Effector CD8-positive, alpha-beta T cell (primary cell): ENCODE measurements at places on chromosomes 12 and 14.

- no peak for DNase-seq
These were observed 76.0 kb upstream of the CCDC60 start for GRCh38 chr12:119258556-119258955.

DNA sequence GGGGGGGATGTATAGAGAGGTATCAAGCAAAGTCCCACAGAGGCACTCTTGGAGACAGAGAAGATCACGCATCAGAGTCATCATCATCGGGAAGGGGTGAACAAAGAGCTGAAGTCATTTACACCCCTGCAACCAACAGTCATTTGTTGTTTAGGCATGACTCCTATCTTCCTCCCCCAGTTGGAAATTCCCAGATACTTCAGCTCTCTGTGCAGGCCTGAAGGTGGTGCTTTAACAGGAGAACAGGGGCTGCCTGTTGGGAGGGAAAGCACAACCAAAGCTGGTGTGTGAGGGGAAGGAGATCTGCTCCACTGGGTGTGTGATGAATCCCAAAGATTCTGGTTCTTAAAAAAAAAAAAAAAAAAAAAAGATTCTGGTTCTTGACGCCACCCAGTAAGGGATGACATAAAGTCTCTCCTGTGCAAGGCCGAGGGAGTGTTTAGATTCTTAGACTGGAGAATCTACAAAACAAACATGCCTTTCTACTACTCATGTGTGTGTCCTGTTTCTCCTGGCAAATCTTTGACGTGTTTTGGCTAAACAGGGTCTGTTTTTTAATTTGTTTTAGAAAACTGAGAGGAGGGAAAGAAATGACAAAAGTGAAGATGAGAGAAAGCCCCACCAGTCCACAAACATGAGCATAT is 121.0 kb upstream of the ARHGAP5 start:
- no peak for DNase-seq

DNA sequence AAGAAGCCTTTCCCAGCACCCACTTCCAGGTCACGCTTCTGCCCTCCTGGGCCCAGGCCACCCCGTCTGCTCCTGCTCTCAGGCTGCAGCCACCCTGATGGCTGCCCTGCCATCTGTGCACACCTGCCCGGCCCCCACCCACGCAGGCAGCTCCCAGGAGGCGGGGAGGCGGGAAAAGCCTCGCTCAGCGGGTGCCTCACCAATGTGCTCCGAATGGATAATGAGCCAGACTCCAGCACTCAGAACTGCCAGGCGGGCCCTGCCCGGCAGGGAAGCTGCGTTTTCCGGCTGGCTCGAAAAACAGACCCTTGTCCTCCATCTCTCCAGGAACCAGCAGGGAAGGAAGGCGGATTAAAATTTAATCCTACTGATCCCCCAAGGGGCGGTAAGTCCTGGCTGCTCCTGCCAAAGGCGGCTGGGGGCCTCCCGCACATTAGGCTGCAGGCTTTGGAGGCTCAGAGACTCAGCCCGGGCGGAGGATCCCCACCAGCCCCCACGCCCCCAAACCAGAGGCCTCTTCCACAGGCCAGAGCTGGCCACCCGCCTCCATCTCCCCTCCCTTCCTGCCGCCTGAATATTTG is 104.0 kb downstream of the NCOR2 start:
- no peak for DNase-seq

DNA sequence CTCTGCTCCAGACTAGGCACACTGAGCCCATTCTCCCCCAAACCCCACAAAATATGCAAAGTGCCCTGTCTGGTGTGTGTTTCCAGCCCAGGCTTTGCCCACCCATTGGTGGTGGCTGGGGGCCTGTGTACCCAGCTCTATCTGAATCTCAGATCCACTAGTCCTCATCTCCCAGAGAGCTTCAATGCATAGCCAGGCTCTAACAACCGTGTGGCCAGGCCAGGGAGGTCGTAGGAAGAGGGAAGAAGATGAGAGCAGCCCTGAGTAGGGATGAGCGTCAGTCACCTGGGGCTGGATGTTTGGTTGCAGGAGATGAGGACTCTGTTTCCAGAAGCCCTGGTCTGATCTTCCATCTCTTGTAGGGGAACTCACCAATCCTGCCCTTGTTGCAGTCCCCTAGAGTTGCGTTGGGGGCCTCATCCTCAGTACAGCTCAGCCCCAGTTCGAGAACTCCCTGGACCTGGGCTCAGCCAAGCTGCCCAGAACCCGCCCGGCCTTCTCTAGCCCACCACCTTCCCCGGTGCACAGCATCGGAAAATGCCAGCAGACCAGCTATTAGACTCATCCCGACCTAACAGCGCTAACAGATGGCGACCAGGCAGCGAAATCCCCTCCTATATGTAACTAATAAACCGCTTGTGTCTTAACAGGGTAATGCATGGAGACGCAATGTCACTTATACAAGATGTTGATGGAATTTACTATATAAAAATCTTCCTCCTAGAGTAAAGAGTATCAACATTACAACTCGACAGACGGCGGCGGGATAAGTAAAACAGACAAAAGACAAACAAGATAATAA is 3.2 kb upstream of the LHX5 start:
- no peak for DNase-seq

DNA sequence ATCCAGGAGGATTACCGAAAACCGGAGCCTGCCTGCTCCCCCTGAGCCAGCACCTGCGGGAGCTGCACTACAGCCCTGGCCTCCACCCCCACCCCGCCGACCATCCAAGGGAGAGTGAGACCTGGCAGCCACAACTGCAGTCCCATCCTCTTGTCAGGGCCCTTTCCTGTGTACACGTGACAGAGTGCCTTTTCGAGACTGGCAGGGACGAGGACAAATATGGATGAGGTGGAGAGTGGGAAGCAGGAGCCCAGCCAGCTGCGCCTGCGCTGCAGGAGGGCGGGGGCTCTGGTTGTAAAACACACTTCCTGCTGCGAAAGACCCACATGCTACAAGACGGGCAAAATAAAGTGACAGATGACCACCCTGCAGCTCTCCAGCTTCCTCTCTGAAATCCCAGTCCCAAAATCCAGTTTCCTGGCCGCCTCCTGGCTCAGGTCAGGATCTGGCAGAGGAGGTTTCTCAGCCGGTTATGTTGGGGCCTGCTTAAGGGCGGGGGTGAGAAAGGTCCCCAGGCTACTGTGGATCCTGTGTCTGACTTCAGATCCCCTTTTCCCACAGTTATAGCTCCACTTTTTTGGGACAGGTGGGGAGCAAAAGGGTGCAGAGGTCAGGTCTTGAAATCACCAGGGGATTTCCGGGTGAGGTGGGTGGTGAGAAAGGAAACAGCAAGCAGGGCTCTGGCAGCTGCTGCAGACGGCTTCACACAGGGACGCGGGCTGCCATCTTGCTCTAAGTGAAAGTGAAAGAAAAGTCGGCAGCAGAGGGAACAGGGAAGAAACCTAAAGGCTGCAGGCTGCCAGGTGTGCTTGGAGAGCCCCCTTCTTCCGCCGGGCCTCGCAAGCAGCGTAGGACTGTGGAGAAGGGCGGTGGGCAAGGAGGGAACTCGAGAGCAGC is at the start of gene TAPBPL:
TAPBPL (plus strand) TSS at position 695 of the 897 bp plus-strand sequence. CDS start 207 bp downstream, outside the sequence.
- peak; percentile 76 for DNase-seq

DNA sequence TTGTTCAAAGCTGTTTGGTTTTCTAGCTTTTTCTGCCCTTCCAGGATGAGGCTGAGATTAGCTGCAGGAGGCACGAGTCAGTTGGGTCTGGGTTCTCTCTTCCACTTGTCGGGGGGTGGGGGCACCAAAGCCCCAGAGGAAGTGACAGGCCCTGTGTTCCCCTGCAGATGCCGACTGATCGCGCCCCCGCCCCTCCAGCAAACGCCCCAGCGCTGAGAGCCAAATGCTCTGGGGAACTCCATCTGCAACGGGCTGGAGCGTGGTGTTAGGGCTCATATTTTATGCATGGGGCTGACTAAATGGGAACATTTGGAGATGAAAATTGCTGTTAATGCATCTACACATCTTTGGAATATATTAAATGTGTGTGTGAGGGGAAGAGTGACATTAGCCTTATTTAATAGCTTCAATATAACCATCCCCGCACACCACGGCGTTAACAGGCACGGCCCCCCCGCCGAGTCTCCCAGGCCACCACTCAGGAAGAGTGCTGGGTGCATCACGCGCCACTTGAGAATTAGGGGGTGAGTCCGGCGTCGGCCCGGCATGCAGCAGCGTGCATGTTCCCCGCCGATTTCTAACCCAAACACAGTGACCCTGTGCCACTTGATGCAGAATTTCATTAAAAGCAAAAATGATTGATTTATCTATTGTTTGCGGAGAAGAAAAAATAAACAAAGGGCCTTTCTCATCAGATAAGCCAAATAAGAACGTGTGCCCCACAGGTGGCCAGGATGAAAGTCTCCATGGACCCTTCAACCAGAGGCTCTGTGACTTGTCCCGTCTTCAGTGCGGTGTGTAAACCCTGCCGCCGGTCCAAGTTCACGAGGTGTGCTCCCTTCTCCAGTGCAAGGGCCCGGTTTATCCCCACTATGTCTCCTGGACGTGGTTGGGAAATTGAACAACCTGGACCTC is 165.0 kb upstream of the RTL1 start:
- no peak for DNase-seq

DNA sequence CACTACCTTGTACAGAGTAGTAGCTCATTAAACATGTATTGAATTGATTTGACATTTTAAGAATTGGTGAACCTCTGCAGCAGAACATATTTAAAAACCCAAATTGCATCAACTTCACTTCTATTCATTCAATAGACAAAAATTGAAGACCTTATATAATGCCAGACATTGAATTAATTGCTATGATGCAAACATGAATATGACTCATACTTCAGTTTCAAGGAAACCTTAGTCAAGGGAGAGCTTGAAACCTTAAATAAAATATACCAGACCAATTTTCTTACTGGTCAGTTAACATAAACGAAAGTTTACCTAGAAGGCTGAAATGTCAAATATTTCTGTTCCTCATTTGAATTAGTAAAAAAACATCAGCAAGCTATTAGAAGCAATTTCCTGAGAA is 5.0 kb upstream of the MGAT4C start:
- DNase-seq: no peak

DNA sequence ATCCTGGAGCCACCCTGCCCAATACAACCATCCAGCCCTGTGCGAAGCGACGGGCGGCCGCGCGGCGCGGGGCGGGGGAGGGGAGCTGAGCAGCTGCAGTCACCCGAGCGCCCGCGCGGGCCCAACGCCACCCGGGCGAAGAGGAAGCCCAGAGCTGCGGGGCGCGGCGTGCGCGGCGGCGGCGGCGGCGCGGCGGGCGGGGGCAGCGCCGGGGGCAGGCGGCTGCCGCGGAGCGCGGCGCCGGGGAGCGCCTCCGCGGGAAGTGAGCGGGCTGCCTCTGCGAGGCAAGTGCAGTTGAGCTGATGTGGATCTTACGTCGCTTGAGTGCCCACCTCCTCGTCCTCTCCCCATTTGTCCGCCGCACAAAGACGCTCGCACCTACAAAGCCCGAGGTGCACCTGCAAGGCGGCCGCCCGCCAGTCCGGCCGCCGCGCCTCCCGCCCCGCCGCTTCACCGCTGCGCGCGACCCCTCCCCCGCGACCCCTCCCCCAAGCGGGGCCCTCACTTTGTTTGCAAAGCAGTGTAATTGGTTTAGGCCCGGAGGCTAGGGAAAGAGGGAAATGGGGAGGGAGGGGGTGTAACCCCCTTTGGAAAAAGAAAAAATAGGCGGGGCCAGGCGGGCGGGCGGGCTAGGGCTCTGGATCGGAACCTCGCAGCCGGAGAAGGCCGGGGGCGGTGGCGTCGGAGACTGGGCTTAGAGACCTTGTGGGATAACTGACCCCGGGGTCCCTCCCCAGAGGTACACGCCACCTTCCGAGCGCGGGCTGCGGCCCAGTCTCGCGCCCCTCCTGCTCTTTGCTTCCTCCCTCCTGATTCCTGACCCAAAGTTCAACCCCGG is at the start of the genes FOXA1 and TTC6:
FOXA1 (minus strand) TSS at position 279 of the 838 bp plus-strand sequence; CDS start at position 2, 277 bp downstream.
TTC6 (plus strand) TSS at position 659 of the 838 bp plus-strand sequence. CDS start 26,436 bp downstream, outside the sequence.
- DNase-seq: no peak

GRCh38 chr12:83823386-83824045 is 1089.1 kb downstream of the SLC6A15 start:
- DNase-seq: no peak

DNA sequence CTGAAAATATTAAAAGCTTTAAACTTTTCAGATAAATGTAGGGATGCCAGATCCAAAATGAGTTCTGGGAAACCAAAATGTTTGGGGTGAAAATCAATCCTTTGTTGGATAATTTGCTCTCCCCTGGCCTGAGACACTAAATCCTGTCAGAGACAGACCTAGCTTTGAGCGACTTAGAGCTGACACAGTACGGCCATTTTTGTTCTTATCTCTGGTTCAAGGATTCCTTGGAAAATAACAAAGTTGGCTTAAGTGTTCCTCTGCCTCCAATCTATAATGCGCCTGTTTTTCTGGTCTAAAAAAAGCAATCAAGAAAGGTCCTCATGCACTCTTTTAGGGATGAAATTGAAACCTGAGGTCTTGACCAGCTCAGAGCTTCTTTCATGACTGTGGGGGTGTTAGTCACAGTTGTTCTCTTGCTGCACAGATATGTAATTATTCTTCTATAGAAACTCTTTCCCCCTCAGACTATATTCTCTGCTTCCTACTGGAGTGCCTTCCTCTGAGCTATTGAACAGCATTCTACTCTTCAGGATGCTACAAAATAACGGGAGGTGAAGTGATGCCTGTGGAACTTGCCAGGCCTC is 52.3 kb upstream of the EGLN3 start:
- DNase-seq: no peak

GRCh38 chr14:47278233-47278842 is 397.1 kb downstream of the MDGA2 start:
- DNase-seq: no peak
